IMR-90 (cell line): ENCODE measurements at places on chromosomes 1 and 21. TPM values are rescaled to one million over a fixed set of nuclear protein-coding genes. Genes with fewer than 3 reads are reported as not detected.

ODF2L gene
- total RNA-seq = 10.4 and 20.0 TPM in 2 replicates

FAM72C gene
- total RNA-seq = 0.72 and 0.83 TPM in 2 replicates

SLAMF9 gene
- total RNA-seq = 0.18 and 0.28 TPM in 2 replicates

MYOG gene
- not detected in 2 replicates for total RNA-seq

LINGO4 gene
- not detected in 2 replicates for total RNA-seq
